ENCODE measurements at places on chromosomes 4 and X. TPM values are rescaled to one million over a fixed set of nuclear protein-coding genes. Genes with fewer than 3 reads are reported as not detected.

The ZCCHC4 gene
- 11.3 TPM for total RNA-seq

- no peak overlapping the region for H3K27ac ChIP-seq
- H3K4me3 ChIP-seq, result no peak overlapping the region
- no peak for DNase-seq
- H3K36me3 ChIP-seq, result no peaks in the 10 kb centered on the region
- H3K4me1 ChIP-seq, result no peaks in the 10 kb centered on the region
- no peaks in the 10 kb centered on the region for H3K27me3 ChIP-seq
Measured at GRCh38 chrX:110691446-110691845, 104.2 kb downstream of the CHRDL1 start.

- no peak for DNase-seq
- no peaks in the 10 kb centered on the region for H3K4me1 ChIP-seq
- H3K36me3 ChIP-seq, result no peaks in the 10 kb centered on the region
- H3K27me3 ChIP-seq, result peaks cover 5% of the 10 kb centered on the region
- H3K27ac ChIP-seq, result no peak overlapping the region
Measured at GRCh38 chr4:74942918-74943253, 10.0 kb downstream of the PARM1 start.

The CFAP299 gene
- total RNA-seq, result not detected

DNA sequence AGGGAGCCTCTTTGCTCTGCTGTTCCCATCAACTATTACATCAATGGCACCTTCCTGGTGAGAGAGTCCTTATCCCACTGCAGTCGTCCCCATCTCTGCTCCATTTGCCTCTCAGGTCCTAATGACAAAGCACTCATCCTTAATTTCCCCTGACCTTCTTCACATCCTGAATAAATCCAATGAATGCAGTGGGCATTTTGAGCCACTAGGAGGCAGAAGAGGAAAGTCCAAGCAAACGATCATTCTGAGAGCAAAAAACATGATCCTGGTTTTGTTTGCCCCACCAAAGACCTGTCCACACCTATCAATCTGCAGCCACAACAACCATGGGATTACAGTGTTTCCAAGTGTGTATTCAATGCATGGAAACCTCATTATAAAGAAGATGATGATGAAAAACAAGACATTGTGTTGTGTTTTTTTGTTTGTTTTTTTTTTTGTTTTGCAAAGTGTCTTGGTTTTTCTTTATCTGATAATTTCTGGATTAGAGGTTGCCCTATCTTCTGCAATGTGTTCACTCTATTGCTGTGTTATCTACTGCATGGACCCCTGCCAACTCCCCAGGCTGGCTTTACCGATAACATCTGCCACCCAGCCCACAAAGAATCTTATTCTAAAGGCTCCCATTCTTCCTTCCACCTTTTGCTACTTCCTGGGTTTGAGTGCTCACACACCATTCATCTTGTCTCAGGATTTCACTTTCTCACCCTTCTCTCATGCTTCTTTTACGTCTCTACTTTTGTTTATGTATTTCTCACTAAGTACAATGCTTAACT is 207.2 kb downstream of the NLGN4X start:
- no peaks in the 10 kb centered on the region for H3K36me3 ChIP-seq
- no peak overlapping the region for H3K4me3 ChIP-seq
- H3K27ac ChIP-seq, result no peak overlapping the region
- DNase-seq, result peak; percentile 25
- no peaks in the 10 kb centered on the region for H3K27me3 ChIP-seq

DNA sequence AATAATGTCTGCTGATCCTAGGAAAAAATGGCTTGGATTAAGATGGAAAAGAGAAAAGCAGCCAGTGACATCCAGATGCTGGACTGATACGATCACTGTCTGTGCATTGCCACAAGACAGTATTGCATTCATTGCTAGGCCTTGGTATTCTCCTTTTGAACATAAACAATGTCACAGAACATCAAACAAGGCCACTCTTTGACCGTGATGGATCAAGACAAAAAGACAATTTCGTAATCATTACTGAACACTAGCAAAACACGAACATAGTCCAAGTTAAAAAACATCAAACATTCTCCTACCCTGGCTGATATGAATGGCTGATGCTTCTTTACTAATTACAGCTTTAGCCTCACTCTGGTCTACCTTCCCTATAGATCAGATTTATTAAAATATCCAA is 374.1 kb upstream of the CXorf51B start:
- no peak overlapping the region for H3K4me3 ChIP-seq
- DNase-seq, result no peak
- H3K4me1 ChIP-seq, result no peaks in the 10 kb centered on the region
- no peaks in the 10 kb centered on the region for H3K36me3 ChIP-seq

The TLR10 gene
- total RNA-seq, result 0.08 TPM

DNA sequence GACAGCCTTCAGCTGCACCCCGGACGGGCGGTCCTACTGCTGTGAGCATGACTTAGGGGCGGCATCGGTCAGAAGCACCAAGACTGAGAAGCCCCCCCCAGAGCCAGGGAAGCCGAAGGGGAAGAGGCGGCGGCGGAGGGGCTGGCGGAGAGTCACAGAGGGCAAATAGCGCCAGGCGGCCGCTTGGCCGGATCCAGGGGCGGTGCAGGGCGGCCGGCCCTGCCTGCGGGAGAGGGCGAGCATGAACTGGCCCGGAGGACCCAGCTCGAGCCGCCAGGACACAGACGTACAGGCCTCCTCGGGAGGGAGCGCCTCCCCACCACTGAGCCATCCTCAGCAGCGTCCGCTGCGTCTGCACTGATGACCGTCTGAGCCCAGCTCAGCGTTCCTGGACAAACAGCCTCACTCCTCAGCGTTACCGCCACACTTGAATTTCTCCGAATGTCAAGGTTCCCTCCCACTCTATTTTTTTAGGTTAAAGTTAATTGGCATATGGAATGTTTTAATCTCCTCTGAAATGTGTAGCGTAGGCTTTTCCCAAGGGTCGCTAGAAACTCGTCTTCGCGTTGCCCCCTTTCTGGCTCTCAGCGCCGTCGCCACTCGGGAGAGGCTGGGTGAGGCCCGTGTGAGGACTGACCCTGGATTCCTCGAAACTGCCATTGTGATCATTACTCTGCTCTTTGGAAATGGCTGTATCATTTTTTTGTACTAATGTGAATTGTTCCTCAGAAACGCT is 29.9 kb downstream of the NELFA start:
- DNase-seq, result no peak
- H3K27ac ChIP-seq, result no peak overlapping the region
- peaks cover 70% of the 10 kb centered on the region for H3K36me3 ChIP-seq
- H3K4me3 ChIP-seq, result no peak overlapping the region

GRCh38 chr4:27964095-27964494 is 1103.5 kb downstream of the STIM2 start:
- H3K4me3 ChIP-seq, result no peak overlapping the region
- no peak overlapping the region for H3K27ac ChIP-seq
- no peak for DNase-seq
- no peaks in the 10 kb centered on the region for H3K27me3 ChIP-seq
- no peaks in the 10 kb centered on the region for H3K36me3 ChIP-seq

DNA sequence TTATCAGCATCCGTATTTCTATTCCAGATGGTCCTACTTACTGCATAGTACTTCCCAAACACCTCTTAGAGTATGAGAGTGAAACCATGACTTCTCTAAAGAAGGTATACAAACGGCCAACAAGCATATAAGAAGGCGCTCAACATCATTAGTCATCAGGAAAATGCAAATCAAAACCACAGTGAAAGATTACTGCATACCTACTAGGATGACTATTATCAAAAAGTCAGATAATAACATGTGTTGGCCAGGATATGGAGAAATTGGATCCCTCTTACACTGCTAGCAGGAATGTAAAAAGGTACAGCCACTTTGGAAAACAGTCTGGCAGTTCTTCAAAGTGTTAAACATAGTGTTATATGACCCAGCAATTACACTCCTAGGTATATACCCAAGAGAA is 215.3 kb upstream of the CXorf66 start:
- no peak overlapping the region for H3K4me3 ChIP-seq
- H3K36me3 ChIP-seq, result no peaks in the 10 kb centered on the region
- no peaks in the 10 kb centered on the region for H3K27me3 ChIP-seq
- no peak overlapping the region for H3K27ac ChIP-seq
- no peaks in the 10 kb centered on the region for H3K4me1 ChIP-seq
- DNase-seq, result no peak

DNA sequence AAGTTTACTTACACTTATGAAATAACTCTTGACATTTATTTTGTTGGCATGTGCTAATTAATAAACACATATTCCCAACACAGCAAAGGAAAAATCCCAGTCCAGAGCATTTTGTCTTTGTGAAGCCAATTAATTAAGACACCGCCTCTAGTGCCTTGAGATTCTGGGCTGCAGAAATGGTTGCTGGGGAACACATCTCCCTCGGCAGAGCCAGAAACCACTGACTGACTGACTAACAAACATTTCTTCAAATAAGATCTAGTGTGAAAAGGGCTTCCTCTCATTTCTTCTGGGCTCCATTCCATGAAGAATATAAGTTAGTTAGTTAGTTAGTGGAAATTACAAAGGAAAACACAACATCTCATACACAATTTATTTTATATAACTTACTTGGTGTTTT is 28.4 kb upstream of the NAP1L5 start:
- H3K4me3 ChIP-seq, result no peak overlapping the region
- no peak overlapping the region for H3K27ac ChIP-seq
- H3K4me1 ChIP-seq, result no peaks in the 10 kb centered on the region

The WAS gene
- 164 TPM for total RNA-seq

DNA sequence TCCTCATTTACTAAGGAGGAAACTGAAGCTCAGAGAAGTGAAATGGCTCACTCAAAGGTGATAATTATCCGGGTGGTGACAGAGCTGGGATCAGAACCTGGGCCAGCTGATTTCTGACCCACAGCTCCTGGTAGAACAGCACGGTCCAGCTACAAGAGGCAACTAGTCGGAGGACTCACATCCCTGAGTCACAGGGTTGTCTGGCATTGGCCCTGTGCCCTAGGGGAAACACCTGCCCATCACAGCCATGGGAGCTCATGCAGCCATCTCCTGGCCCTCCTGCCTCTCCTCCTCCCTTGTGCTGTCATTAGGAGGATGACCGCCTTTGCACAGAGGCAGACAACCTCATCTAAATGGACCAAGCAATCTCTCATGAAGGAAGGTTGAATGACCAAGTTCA is 115.2 kb upstream of the TSPAN5 start:
- no peaks in the 10 kb centered on the region for H3K36me3 ChIP-seq
- H3K4me1 ChIP-seq, result no peaks in the 10 kb centered on the region
- H3K27me3 ChIP-seq, result no peaks in the 10 kb centered on the region
- no peak overlapping the region for H3K4me3 ChIP-seq
- no peak for DNase-seq

DNA sequence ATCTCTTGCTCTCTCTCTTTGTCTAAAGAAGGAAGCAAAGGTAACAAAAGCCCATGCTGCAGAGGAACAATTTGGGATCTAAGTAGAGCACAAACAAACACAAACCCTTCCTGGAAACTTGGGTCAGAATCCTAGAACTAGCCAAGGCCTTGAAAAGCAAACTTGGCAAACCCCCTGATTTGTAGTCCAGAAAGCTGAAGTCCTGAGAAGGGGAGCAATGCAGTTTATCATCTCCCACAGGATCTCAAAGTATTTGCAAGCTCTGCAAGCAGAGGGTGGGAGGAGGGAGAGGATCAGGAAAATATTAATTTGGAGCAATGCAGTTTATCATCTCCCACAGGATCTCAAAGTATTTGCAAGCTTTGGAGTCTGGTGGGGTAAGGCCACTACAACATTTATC is 379.5 kb upstream of the FGF13 start:
- H3K27me3 ChIP-seq, result no peaks in the 10 kb centered on the region
- no peaks in the 10 kb centered on the region for H3K4me1 ChIP-seq
- DNase-seq, result no peak

GRCh38 chrX:79444694-79445210 is 77.6 kb upstream of the ITM2A start:
- DNase-seq, result no peak
- H3K27me3 ChIP-seq, result no peaks in the 10 kb centered on the region
- no peaks in the 10 kb centered on the region for H3K4me1 ChIP-seq
- no peaks in the 10 kb centered on the region for H3K36me3 ChIP-seq

DNA sequence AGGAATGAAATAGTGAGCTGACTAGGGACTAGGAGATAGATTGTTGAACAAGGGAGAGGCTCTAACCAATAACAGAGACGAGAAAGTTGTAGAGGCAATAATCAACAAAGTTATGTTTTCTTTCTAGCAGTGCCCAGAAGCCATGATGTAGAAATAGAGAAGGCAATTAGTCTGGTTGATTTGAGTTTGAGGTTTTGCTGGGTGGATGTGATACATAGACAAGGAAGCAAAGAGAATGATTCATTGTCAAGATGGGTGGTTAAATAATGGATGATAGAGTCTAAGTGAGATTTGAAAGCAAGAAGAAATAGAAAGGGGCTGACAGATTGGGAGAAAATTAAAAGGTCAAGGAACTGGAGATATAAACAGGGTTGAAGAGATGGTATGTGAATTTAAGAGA is 11.2 kb downstream of the RBM41 start:
- peaks cover 5% of the 10 kb centered on the region for H3K4me1 ChIP-seq
- no peaks in the 10 kb centered on the region for H3K27me3 ChIP-seq
- H3K36me3 ChIP-seq, result peaks cover 41% of the 10 kb centered on the region
- H3K27ac ChIP-seq, result no peak overlapping the region
- no peak overlapping the region for H3K4me3 ChIP-seq

The BRCC3 gene
- 33.5 TPM for total RNA-seq

DNA sequence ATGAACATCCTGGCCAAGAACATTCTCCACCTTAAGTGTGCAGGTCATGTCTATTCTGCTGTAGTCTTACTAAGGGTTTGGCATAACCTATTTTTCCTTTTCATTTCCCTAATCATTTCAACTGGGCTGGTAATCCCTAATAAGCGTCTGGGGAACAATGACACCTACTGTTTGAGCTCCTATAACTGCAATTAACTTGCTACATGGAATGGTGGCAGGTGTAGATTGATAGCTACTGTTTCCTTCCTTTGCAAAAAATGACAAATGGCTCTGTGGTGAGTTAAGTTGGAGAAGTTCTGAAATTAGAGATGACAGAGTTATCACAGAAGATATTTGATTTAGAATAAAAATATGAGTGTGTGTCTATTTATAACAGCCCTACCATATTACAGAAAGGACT is 104.5 kb upstream of the NAP1L5 start:
- H3K36me3 ChIP-seq, result no peaks in the 10 kb centered on the region
- H3K4me3 ChIP-seq, result no peak overlapping the region
- no peak for DNase-seq

The CAPN6 gene
- not detected for total RNA-seq

GRCh38 chrX:110015915-110016314 is 13.0 kb downstream of the TMEM164 start:
- H3K4me3 ChIP-seq, result no peak overlapping the region
- peaks cover 4% of the 10 kb centered on the region for H3K4me1 ChIP-seq
- no peak for DNase-seq
- H3K36me3 ChIP-seq, result peaks cover 15% of the 10 kb centered on the region
- no peak overlapping the region for H3K27ac ChIP-seq

The CNOT6L gene
- 107 TPM for total RNA-seq

GRCh38 chrX:104712515-104712914 is 146.5 kb downstream of the IL1RAPL2 start:
- no peak overlapping the region for H3K4me3 ChIP-seq
- H3K27me3 ChIP-seq, result no peaks in the 10 kb centered on the region
- H3K4me1 ChIP-seq, result no peaks in the 10 kb centered on the region

The NSUN7 gene
- 0.10 TPM for total RNA-seq

The CXCR3 gene
- total RNA-seq, result 141 TPM
